Sciatic nerve (tissue), 2 donors: ENCODE measurements at places on chromosomes 6 and 20.

- DNase-seq = no peak
Observed at GRCh38 chr20:32964575-32964974, 39.7 kb downstream of the SUN5 start.

GRCh38 chr6:111480988-111481822 is 1.8 kb downstream of the REV3L start:
- DNase-seq = no peak

- DNase-seq = no peak
Observed at GRCh38 chr6:152316024-152316423, 321.1 kb downstream of the SYNE1 start.

DNA sequence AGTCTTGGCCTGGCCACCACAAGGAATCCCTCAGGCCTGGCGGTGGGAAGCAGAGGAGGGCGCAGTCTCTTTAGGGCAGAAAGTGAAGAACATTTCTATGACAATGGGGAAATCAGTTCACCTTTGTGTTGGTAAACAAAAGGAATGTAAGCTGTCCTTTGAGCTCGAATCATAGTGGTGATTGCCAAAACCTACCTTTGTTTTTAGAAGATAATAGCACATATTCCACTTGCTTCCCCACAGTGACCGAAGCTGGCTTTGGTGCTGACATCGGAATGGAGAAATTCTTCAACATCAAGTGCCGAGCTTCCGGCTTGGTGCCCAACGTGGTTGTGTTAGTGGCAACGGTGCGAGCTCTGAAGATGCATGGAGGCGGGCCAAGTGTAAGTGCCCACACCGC is 144.1 kb downstream of the MTHFD1L start:
- DNase-seq = no peak

DNA sequence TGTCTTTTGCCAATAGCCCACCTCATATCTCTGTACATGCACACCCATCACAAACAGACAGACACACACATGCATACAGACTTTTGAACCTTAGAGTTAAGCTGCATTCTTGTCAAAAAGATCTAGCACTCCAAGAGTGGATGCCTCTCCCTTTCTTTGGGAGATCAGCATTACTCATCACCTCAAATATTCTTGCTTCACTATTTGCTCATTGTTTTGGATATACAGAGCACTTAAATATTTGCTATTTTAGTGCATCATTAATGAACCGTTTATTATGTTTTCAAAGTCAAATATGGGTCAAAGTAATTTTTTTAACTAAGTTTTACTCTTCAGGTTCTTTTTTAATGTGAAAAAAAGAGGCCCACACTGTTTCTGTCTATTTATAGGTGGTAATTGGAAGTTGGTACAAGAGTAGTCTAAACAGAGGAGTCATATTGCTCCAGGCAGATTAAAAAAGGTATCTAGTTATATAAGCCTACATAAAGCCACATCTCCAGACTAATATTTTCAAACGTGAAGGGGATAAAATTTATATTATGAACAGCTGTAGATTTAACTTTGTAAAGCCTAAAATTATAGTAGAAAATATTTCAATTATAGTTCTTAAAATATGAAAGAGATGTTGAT is 102.6 kb downstream of the FLRT3 start:
- DNase-seq = no peak

- no peak for DNase-seq
Observed at GRCh38 chr6:100719883-100720682, 161.0 kb downstream of the ASCC3 start.

DNA sequence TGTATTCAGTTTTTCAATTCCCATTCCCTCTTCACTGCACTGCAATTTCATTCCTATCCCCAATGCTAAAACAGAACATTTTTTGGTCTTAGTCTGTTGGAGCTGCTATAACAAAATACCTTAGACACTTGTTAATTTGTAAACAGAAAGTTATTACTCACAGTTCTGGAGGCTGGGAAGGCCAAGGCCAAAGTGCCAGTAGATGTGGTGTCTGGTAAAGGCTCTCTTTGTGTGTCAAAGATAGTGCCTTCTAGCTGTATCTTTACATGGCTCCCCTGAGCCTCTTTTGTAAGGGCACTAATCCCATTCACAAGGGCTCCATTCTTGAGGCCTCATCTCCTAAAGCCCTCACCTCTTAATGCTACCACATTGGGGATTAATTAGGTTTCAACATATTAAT is 40.0 kb downstream of the PHIP start:
- no peak for DNase-seq

GRCh38 chr6:45599053-45599452 is 221.3 kb upstream of the SUPT3H start:
- DNase-seq = no peak

- DNase-seq = no peak
Observed at GRCh38 chr6:33373960-33374910, 17.4 kb upstream of the KIFC1 start.
